ENCODE measurements at places on chromosomes 1 and 21.

DNA sequence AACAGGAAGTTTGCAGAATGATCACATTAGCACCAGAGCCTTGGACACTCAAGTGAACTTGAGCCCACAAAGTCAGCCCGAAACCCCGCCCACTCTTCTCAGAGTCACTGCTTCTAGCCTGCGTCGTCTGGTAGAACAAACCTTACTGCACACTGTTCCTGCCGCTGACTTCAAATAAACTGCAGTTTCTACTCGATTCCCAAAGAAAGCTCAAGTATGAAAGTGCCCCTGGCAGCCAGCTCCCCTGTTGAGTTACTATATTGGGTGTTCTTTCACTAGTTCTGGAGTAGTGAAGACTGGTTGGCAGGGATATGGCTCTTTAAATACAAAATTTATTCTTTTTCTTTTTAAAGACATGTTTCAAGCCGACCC is 164.7 kb downstream of the GALNT2 start:
- DNase-seq: no peak

DNA sequence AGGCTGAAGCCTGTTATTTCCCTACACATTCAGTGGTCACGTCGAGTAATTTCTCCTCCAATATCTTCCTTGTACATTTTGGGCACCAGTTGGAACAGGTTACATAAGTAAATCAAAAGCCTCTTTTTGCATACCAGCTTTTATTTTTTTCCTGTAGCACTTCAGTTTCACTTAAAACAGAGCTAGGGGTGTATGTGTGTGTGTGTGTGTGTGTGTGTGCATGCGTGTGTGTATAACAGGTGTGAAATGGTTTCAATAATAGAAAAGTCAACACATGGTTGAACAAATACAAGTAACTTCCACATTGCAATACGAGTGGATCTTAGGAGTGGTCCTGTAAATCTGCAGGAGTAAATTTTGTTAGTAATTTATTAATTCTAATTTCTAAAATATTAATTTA is 3.0 kb upstream of the MAN1A2 start:
- DNase-seq: no peak

- no peak for DNase-seq
Observed at GRCh38 chr1:86466986-86467385, 1.7 kb upstream of the CLCA1 start.

DNA sequence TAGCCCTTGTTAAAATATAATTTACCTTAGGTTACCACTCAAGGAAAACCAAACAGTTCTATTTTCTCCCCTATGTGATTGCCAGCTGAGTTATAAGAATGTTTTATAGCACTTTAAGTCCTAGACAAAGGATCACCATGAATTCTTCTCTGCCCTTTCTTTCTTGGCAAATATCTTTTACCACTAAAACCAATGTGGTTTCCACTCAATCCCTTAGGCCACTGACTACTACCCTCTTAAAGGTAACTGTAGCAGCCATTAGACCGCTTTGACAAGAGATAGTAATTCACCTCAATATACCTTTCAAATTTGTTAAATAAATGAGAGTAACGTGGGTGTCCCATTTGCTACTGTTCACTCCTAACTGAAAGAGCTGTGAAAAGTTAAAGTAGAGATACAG is 307.9 kb upstream of the PRMT6 start:
- no peak for DNase-seq

GRCh38 chr1:231786126-231786525 is 159.5 kb downstream of the DISC1 start:
- DNase-seq: no peak
